ENCODE measurements at places on chromosomes 2 and 18.

- peak; percentile 32 for DNase-seq
Measured at GRCh38 chr2:102099536-102100298, 42.8 kb upstream of the IL1R1 start.

DNA sequence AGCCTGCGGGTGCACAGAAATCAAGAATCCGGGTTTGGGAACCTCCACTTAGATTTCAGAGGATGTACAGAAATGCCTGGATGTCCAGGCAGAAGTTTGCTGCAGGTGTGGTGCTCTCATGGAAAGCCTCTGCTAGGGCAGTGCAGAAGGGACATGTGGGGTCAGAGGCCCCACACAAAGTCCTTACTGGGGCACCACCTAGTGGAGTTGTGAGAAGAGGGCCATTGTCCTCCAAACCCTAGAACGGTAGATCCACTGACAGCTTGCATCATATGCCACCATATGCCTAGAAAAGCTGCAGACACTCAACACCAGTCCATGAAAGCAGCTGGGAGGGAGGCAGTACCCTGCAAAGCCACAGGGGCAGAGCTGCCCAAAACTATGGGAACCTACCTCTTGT is 833.0 kb downstream of the TMEM182 start:
- no peak for DNase-seq

DNA sequence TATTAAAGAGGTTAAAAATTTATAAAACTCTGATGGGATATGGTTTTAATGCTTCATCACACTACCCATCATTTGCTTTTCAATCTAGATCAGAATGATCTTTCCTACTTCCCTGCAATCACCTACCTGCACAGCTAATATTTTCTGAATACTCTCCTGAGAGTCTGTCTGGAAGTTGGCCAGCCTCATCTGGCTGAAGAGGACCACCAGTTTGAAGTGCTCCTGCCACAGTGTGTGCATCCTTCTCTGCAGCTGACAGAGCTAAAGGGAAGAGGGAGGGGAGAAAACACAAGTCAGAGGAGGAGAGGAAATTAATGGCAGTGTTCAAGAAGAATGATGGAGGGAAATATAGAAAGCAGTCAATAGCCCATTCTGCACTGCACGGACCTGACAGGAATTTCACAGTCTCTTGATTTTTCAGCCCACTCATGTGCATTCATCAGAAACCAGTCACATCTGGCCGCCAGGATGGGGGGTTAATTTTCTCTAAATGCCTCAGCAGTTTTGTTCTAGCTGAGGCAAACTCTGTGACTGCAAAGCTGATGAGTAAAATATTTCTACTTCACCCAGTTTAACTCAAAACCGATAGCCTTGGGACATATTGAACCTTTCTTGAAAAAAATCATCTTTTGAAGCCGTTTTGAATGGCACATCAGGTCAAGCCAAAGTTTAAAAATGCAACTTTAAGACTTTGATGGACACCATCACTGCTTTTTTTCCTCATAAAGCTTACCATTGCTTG is 201.8 kb upstream of the KLHL14 start:
- no peak for DNase-seq

GRCh38 chr18:76405681-76406356 is 89.2 kb downstream of the ZNF516 start:
- DNase-seq: no peak

DNA sequence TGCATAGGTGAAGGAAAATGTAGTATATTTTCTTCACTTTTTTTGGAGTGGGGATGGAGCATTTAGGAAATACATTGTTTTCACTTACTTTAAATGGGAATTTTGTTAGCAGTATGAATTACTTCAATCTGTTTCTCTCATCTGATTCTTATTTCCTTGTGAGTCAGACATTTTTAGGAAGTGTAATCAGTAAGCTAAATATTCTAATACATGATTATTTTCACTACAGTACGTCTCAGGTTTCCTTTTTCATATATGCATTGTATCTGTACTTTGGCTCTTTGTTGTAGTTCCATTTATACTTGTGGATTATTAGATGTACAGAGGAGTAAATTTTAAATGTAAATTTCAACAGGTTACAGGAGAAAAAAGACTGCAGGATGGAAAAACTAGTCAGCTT is 27.9 kb downstream of the GPD2 start:
- peak; percentile 64 for DNase-seq

GRCh38 chr2:6264198-6264597 is 572.0 kb downstream of the SOX11 start:
- DNase-seq: no peak

GRCh38 chr18:79755496-79756142 is 42.1 kb upstream of the KCNG2 start:
- no peak for DNase-seq

- DNase-seq: no peak
Measured at GRCh38 chr2:69703189-69703588, 38.7 kb upstream of the ANXA4 start.
